ENCODE measurements at places on chromosomes 3 and 15. TPM values are rescaled to one million over a fixed set of nuclear protein-coding genes. Genes with fewer than 3 reads are reported as not detected.

- no peak for DNase-seq
These were observed 158.2 kb upstream of the TSC22D2 start for GRCh38 chr3:150249779-150250470.

DNA sequence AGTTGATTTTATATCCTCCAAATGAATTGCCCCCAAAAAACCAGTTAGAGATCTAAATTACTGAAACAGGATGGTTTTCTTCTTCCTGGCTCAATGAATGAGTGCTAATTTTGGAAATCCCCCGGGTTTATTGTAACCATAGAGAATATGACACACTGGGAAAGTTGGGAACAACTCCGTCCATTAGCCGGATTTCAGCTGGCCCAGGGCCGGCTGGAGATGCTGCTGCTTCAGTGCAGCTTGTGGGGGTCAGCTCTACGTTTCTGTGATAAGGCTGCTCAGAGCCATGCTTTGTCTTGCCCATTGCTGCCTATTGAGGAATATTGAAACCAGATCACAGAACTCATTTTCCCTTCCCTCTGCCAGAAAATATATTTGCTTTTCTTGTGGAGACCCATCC, 20.3 kb downstream of the GYG1 start:
- DNase-seq: no peak

RTP1 gene
- not detected for total RNA-seq

- peak; percentile 80 for DNase-seq
These were observed 656 bp downstream of the CD47 start for GRCh38 chr3:108090049-108090700.

- DNase-seq: no peak
These were observed 8.7 kb upstream of the ACAP2 start for GRCh38 chr3:195451373-195452015.

DNA sequence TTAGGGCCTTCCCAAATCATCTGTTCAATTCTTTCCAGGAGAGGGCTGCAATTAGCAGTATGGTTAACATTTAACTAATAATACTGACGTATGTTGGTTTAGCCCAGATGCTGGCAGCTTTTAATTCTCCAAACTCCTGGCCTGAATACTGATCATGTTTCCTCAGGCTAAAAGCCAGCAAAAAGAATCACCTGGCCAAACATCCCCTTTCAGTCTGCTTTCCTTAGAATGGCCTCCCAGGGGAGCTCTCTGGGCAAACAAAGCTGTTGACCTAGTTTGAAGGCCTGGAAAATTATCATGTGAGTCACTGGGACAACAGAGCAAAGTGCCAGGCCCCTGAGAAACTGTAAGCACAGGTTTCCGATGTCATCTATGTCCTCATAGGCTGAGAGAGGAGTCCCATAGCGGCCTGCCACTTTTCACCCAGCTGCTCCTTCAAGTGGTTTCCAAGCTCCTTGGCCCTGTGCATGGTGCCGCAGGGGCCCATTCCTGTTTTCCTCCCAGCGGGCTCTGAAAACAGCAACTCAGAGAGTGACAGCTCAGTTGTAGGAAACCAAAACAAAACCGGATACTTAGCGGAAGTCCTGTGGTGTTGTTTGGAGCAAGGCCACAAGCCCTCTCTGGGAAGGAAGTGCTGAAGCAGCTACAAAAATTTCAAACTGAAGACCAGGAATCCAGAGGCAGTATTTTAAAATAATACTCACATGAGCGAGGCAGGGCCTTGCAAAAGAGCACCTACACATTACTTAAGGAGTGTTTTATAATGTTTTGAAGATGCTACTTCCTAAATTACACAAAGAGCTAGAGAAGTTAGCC, 36.5 kb upstream of the RAB11A start:
- peak; percentile 68 for DNase-seq

- no peak for DNase-seq
These were observed 34.2 kb downstream of the RAB11A start for GRCh38 chr15:65903296-65904073.

CSPG4 gene
- total RNA-seq: 0.15 TPM

GRCh38 chr15:62981071-62981470, 61.5 kb upstream of the TPM1 start:
- no peak for DNase-seq

CLDN1 gene
- total RNA-seq: not detected

GRCh38 chr3:142657033-142657432, 60.8 kb downstream of the PLS1 start:
- DNase-seq: no peak

GRCh38 chr15:80783260-80783659, 4.1 kb downstream of the CEMIP start:
- DNase-seq: no peak

- no peak for DNase-seq
These were observed 34.5 kb upstream of the TRPM1 start for GRCh38 chr15:31136016-31136415.

DNA sequence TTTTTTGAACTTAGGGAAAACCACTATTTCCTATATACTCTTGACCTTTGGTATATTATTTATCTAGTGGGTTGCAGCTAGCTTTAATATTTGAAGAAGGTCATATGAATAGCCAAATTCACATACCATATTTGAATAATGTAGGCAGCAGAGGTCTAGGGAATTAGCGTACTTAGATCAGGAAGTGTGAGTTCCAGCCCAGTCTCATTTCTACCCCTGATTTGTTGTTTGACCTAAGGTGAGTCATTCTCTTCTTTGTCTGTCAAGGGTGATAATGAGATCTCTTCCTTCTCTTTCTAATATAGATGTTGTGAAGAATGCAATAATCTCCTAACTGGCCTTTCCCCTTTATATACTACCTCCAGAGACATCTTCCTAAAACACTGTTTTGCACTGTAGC, 36.6 kb upstream of the ZPLD1 start:
- no peak for DNase-seq

DNA sequence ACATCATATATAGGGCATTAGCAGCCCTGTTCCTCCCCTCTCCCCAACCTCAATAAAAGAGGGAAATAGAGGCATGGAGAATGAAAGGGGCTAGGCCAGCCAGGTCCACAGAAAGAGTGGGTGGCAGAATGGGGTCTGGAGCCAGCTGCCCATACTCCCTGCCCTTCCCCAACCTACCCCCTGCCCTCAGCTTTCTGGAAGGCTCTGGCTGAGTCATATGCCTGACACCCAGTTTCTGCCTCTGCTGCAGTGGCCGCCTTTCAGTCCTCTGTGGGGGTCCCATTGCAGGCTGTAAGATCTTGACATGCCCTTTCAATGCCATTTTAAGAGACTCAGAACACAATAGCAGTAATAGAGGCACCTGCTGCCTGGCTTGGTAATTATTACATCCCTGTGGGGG, 95.7 kb downstream of the LINGO1 start:
- no peak for DNase-seq

CAND2 gene
- 1.00 TPM for total RNA-seq

DNA sequence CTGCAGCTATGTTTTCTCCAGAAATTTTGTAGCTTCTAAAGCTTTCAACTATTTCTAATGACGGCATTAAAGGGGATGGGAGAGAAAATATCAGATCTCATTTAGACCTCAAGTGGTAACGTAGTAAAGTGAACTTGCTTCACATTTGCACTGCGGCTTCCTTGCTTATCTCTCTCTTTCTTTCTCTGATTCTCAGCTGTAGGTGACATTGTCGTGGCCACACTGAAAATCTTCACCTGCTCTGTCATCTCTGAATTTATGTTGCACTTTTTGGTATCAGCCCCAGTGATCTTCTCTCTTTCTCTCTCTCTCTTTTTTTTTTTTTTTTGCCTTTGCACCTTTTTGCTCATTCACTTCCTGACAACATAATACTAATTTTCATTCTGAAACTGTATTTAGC, 254.1 kb upstream of the SATB1 start:
- DNase-seq: no peak

DNA sequence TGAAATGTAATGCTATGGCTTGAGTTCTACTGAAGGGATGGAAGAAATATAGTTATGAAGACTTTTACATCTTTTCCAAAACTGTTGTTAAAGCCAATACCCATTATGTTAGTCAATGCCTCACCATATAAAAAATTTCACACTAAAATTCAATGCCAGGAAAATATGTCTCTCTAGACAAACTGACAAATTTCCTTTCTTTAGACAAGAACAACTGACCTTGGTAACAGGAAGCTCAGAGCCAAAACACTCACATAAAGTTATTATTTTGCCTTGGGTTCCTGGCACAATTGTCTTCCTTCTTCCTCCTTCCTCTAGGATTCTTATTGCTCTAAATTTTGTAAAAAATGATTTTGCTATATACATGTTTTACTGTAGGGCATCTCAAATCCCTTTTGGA, 26.7 kb downstream of the INTS14 start:
- DNase-seq: no peak

CPEB1 gene
- 0.62 TPM for total RNA-seq

- DNase-seq: no peak
These were observed 1.9 kb downstream of the OSBPL10 start for GRCh38 chr3:31979001-31979697.

DNA sequence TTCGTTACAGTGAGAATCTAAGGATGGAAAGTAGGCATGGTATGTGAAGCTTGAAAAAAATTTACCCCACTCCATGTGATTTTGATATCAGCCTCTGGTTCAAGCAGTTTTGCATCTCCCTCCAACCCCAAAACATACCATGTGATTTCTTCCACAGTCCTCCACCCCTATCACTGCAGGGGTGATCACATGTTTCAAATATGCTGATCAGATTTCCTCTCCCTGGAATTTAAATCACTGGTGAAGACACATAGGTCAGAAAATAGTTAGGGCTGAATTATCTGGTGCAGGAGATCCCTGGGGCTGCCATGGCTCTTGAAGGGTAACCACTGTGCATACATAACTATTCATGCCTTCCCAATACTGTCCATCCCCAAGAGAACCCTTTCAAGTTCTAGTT, 119.7 kb upstream of the THRB start:
- DNase-seq: no peak

DNA sequence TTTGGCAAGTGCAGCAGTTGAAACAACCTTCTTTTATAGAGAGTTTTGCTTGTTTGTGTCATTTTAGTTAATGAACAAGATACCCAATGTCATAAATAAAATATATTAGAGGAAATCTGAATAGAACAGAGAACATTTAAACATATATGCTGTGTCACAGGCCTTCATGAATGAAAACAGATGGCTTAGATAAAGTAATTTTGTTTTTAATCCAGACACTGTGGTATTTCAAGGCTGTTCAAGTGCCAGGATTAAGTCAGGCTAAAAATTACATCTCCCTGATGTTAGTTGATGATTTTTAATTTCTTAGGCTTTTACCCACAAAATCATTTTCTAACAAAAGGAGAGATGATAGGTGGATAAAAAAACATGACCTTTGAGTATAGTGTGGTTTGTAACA, 4.9 kb upstream of the ACKR4 start:
- no peak for DNase-seq

DNA sequence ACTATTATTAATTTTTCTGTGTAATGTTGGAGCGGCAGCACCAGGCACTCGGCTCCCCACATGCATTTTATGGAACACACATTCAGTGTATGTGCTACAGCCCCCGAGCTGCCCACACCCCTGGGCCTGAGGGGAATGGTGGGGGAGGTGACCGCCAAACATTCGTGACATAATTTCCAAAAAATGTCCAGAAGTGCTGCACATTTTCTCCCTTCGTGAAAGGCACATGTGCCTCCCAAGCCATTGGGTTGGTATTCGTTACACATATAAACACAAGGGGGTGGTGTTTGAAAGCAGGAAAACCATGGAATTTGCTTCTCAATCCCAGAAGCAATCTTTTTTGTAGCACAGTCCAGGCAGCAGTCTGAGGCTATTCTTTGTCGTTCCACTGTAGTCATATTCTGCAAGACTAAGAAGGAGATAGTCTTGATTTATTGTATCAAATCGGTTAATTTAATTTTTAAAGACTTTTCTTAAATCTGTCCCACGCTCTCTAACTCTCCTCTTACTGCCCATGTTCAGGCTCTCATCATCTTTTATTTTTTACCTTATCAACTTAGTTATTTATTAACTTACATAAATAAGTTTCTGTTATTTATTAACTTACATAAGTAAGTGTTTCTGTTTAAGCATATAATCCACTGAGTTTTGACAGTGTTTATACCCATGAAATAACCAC, 39.2 kb upstream of the POLR2M start:
- DNase-seq: no peak

DNA sequence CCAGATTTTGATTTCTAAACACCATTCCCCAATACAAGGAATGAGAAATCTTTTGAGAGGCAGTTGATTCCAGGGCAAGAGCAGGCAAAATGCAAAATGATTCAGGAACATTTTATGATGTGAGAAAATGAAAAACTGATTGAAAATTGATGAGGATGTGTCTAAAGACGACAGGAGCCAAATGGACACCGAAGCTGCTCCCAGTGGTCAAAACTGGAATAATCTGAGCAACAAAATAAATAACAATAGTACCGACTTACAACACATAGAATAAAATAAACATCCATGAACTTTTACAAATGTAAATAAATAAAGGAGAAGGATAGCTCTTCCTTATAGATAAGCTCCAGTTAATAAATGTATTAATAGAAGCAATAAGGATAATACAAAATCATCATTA, 186.8 kb downstream of the OCA2 start:
- DNase-seq: no peak

DNA sequence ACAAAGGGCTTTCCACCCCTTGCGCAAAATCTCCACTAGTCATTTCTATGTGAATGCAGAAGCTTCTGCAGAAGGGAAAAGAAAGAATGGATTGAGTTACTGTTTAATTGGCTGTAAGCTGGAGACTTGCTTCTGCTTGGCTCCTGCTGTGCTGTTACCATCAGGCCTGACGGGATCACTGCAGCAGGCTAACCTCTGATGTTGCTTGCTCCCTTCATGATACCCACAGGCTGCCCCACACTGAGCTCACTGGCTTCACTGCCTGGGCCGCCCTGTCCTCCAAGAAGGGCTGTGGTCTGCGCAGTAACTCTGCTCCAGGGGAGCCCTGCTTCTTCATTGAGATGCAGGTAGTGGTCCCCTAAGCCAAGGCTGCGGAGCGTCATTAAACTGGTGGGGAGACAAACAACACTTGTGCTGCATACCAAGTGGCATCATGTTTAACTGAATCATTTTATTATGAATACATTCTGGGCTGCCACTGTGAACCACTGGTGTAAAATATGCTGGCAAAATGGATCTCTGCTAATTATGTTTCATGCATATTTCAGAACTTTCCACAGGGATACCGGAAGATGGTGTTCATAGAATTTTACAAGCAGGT, 78.6 kb downstream of the WDR49 start:
- DNase-seq: no peak

MKRN3 gene
- 0.66 TPM for total RNA-seq

IL1RAP gene
- 11.5 TPM for total RNA-seq

DNA sequence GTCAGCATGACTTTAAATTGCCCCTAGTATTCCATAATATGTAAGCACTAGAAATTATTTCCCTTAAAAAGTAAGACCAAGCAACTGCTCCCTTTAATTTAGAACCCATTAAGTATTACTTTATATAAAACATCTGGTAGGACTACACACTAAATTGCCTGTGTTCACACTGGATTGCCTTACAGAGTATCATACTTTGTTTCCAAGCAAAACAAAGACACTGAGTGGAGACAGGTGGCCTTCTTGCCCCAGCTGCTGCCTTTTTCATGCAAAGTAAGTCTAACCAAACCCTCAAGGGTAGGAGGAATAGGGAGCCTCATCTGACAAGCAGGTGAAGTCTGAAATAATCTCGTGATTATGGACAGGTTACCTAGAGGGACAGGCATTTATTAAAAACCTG, 87.3 kb downstream of the PEX5L start:
- DNase-seq: no peak

ZNF662 gene
- 0.34 TPM for total RNA-seq

GRCh38 chr3:196016059-196016458, 65.8 kb downstream of the TFRC start:
- no peak for DNase-seq

MTHFS gene
- total RNA-seq: 24.4 TPM

GRCh38 chr3:7547826-7548225, 686.9 kb downstream of the GRM7 start:
- no peak for DNase-seq

- no peak for DNase-seq
These were observed 36.5 kb downstream of the ITGB5 start for GRCh38 chr3:124850633-124851032.

CFAP92 gene
- not detected for total RNA-seq

Measured in B cell (primary cell).